ENCODE measurements at places on chromosomes 7 and 10.

- DNase-seq: no peak
Observed at GRCh38 chr10:62810156-62810902, 5.8 kb downstream of the ADO start.

DNA sequence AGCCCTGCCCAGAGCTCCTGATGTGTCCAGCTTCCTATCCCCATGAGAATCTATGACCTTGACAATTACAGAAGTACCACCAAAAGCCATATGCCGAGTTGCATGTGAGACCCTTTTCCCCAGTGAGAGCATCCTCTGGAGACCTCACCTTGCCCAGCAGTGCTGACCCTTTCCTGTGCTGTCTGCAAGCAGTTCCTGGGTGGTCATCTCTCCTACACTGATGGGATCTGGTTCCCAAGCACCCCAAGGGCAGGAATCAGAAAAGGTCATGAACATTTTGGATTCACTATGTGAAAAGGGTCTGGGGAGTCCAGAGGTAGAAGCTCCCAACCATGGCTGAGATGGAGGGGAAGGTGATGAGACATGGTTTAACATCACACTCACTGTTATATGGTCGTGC lies 18.2 kb downstream of the SFTPD start:
- DNase-seq: no peak

- DNase-seq: no peak
Observed at GRCh38 chr10:113519681-113520115, 33.2 kb upstream of the HABP2 start.

DNA sequence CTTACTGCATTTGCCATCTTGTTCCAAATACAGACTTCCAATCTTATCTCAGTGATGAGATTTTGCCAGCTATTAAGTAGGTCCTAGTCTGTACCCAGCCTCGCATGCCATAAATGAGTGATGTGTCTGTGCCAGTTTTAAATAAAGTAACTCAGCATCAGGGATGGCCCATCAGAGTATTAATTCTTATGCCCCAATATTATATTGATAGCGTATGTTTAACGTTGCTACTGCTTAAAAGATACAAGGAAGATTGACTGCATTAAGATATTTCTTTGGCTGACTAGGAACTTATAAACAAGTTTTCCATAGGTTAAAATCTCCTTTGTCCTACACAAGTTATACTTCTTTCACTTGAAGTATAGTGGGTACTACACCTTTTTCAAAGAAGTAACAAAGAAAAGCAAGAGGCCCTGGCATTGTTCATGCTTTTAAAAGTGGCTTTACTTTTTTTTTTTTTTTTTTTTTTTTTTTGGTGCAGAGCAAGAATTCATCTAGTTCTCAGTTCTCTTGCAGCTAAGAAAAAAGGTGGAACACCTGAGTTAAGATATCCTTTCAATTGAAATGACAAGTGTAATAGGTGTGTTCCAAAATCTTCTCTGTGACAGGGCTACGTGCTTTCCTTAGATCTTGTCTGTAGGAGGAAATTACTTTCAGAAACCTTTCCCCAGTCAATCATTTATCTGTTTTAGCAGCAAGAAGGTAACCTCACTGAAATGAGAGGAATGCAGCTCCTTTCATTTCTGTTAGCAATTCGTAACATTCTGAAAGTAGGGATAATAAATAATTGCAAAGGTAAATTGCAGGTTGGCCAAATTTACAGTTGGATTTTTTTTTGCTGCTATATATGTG lies 245.0 kb downstream of the CELF2 start:
- no peak for DNase-seq

GRCh38 chr10:12777840-12778585 lies 223.5 kb downstream of the CCDC3 start:
- no peak for DNase-seq

DNA sequence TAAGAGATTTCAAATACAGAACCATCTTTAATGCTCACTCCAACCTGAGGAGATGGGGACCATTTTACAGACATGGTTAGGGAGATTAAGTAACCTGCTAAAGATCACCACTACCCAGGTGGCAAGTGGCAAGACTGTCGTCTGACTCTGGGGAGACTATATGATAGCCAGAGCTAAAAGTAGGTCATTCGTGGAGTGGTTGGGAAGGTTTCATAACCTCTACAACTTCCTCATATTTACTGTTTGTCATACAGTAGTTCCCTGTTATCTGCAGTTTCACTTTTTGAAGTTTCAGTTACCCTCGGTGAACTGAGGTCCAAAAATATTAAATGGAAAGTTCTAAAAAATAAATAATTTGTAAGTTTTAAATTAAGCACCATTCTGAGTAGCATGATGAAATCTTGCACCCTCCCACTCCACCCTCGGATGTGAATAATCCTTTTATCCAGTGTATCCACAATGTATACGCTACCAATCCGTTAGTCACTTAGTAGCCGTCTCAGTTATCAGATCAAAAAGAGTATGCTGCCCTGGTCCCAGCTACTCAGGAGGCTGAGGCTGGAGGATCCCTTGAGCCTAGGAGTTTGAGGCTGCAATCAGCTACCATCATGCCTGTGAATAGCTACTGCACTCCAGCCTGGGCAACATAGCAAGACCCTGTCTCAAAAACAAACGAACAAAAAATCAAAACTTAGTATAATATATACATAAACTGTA lies 14.9 kb upstream of the LGI1 start:
- DNase-seq: peak; percentile 48
